ENCODE measurements at places on chromosomes 12 and 14.

- DNase-seq = no peak
These were observed 887.4 kb downstream of the TMTC2 start for GRCh38 chr12:83574142-83574541.

DNA sequence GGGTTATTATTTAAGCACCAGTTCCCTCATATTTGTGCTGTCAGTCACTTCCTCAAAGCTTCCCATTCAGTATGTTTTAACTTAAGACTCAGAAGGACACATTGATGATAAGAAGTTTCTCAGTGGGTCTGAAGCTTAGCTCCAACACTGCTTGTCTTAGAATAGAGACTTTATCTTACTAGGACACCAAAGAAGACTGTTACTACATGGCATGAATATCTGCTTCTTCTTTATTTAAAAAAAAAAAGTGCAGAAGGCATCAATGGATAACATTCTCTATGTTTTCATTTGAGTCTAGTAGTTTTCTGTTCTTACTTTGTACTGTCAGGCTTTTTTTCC is 404.2 kb downstream of the DAD1 start:
- DNase-seq = no peak

- DNase-seq = no peak
These were observed 23.2 kb downstream of the GALNT9 start for GRCh38 chr12:132305991-132306884.

DNA sequence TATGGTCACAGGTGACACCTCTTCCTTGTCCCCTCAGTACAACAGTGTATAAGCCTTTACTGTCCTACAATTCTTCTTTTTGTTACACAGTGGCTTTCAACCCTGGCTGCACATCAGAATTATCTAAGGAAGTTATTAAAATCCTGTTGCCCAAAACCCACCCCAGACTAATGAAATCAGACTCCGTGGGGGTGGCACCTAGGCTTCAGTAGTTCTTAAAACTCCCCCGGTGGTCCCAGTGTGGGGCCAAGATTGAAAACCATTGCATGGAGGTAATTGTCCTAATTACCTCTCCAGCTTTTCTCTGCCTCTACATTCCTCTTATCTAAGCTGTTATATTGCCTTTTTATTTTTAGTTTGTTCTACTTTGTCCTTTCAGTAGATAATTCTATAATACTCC is 172.8 kb downstream of the DAD1 start:
- DNase-seq = no peak

GRCh38 chr14:81067156-81067555 is 111.7 kb downstream of the TSHR start:
- DNase-seq = no peak
